ENCODE measurements at places on chromosomes 4 and X. TPM values are rescaled to one million over a fixed set of nuclear protein-coding genes. Genes with fewer than 3 reads are reported as not detected.

Gene NDP
- total RNA-seq, result not detected

Gene KLF8
- total RNA-seq, result 0.37 TPM

Gene SYTL5
- total RNA-seq, result not detected

Gene MTMR8
- total RNA-seq, result 0.84 TPM

Gene S100P
- not detected for total RNA-seq

Gene HEPH
- 1.4 TPM for total RNA-seq

Gene KLKB1
- total RNA-seq, result 0.34 TPM

Gene PPEF1
- total RNA-seq, result not detected

Gene AR
- total RNA-seq, result 2.9 TPM

Gene NSUN7
- total RNA-seq, result not detected

Gene CAPN6
- not detected for total RNA-seq

Gene MND1
- 5.6 TPM for total RNA-seq

Gene RIPPLY1
- not detected for total RNA-seq

Gene FATE1
- not detected for total RNA-seq

Gene TXK
- total RNA-seq, result 0.23 TPM

Gene NPNT
- total RNA-seq, result 0.09 TPM

Gene AMBN
- not detected for total RNA-seq

Gene CXorf38
- total RNA-seq, result 17.1 TPM

Gene CSAG1
- total RNA-seq, result not detected
